KG1 (cell line): ENCODE measurements at places on chromosomes 12 and 14.

DNA sequence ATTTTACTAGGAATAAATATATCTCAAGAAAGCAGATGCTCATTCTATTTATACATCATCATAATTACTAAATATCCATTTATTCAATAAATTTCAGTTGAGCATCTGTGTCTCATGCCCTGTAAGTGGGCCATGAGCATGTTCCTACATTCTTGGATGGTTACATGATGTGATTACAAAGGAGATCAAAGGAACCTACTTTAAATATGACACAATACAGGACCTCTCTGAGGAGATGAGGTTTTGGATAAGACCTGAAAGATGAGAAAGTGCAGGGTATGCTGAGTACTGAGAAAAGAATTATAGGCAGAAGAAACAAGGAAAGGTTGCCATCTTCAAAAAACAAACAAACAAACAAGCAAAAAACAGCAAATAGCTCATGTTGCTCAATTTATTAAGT is 105.4 kb upstream of the CNTN1 start:
- DNase-seq = no peak

GRCh38 chr12:6791931-6792520 is 2.7 kb downstream of the CD4 start:
- DNase-seq = no peak

DNA sequence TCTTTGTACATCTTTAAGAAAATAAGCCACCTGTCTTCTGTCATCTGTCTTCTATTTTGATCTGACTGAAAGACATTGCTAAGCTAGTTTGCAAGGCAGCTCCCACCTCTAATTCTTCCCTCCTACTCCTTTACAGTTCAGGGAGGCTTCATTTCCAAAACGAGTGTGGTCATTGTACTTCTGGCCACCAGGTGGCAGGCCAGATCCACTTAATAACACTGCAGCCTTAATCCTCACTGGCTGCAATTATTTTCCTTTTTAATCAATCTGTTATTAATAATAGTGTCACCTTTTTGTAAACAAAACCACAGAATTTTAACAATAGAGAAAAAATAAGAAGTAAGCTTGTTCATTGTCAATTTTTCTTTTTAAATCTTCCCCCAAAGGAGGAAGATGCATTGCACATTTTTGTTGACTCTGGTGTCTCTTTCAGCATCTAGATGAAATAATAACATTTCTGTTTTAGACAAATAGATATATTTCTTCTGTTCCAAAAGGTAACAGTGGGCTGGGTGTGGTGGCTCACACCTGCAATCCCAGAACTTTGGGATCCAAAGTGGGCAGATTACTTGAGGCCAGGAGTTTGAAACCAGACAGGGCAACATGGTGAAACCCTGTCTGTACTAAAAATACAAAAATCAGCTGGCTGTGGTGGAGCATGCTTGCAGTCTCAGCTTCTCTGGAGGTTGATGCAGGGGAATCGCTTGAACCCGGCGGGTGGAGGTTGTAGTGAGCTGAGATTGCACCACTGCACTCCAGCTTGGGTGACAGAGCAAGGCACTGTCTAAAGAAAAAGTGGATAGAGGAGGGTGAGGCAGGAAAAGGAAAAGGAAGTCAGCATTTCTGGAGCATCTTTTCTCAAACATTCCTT is 23.3 kb downstream of the GABARAPL1 start:
- DNase-seq = peak; percentile 2

- no peak for DNase-seq
Observed at GRCh38 chr12:49609059-49609874, 3.8 kb upstream of the FAM186B start.

DNA sequence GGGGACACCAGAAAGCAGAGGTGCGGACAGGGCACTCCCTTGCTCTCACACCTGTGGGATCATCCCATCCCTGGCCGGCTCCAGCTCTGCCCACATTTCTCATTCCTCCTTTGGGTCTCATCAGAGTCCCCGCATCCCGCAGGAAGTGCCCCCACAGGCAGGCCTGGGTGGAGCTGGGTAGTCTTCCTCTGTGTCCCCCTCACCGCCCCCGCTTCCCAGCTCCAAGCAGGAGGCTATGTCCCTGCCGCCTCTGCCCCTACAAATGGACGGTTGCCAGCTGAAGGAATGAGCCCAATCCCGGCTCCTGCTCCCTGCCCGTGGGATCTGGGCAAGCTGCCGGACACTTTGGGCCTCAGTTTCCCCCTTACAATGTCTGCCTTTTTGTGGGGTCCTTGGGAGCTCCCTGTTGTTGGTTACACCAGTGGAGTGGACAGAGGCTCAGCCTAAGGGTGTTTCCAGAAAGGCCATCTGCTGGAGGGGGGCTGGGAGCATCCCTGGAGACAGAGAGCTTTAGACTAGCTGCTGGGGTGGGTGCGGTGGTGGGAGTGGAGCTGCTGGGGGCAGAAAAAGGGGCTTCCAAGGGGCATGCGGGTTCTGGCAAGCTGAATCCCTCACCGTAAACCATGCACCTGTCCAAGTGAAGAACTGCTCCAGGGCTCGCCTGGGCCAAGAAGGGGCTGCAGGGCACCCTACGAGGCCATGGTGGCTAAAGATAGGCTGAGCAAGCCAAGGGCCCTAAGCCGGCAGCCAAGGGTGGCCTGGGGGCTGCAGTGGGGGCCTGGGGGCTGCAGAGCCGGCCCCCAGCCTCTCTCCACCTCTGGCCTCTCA is 7.9 kb upstream of the GPR132 start:
- no peak for DNase-seq

- DNase-seq = no peak
Observed at GRCh38 chr12:46391630-46392029, 19.1 kb upstream of the SLC38A2 start.

DNA sequence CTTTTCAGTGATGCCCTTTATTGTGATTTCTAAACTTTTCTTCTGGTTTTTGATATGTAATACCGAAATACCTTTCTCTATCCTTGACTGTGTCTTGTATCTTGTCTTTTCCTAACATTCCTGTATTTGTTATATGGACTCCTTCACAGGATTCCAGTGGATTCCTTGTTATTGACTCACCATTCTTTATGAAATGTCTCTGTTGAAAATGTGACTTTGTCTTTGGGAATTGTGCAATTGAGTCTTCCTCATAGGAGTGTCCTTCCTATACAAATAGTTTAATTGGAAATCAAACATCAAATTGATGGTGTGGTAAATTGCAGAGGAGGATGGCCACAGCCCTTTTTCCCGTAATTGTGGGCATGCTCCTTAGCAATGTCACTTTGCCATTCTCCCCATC is 296.6 kb upstream of the KITLG start:
- DNase-seq = no peak

DNA sequence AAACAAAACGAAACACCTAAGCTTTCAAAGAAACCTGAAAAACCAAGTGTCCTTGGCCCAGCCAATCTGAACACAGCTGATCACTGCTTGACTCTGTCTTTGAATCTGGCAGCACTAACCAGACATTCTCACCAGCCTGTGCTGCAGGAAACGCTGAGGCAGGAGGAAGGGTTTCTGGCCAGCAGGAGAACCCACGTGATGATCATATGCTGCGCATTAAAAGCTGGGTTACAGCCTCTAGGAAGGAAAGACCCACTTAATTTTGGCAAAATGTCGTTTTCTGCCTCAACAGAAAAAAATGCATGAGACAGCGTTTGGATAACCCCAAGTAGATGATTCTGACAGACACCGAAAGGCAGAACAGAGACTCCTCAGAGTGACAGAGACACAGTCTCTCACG is 9.8 kb downstream of the APPL2 start:
- DNase-seq = peak; percentile 60

DNA sequence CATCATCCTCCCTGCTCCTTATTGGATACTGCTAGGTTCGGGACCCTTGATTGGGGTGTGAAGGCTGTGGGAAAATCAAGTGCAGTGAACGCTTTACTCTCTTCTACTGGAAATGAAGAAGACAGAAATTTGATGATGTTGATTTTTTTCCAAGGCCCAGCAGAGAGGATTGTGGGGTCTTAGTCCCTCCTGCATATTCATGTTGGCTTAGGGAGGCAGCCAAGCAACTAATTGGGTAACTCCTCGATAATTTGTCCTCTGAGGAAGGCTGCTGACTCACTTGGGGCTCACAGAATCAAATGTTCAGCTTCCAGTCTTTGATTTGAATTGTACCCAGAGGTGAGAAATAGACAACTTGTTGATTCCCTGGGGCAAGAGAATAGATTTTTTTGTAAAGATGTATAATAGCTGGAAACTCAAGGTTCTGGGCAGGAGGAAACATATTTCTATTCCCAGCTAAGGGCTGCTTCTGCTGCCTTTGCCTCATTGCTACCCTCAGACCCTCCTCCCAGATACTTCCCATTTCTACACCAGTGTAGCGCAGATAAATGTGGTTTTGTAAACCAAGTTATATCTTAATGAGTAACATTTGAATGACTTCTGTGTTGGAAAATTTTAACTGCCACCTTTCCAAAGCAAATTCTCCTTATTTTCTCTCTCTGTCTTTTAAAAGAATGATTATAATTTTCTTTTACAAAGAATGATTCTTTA is 21.7 kb downstream of the NEUROD4 start:
- DNase-seq = no peak

- no peak for DNase-seq
Observed at GRCh38 chr12:107990325-107990724, 138.8 kb upstream of the WSCD2 start.

DNA sequence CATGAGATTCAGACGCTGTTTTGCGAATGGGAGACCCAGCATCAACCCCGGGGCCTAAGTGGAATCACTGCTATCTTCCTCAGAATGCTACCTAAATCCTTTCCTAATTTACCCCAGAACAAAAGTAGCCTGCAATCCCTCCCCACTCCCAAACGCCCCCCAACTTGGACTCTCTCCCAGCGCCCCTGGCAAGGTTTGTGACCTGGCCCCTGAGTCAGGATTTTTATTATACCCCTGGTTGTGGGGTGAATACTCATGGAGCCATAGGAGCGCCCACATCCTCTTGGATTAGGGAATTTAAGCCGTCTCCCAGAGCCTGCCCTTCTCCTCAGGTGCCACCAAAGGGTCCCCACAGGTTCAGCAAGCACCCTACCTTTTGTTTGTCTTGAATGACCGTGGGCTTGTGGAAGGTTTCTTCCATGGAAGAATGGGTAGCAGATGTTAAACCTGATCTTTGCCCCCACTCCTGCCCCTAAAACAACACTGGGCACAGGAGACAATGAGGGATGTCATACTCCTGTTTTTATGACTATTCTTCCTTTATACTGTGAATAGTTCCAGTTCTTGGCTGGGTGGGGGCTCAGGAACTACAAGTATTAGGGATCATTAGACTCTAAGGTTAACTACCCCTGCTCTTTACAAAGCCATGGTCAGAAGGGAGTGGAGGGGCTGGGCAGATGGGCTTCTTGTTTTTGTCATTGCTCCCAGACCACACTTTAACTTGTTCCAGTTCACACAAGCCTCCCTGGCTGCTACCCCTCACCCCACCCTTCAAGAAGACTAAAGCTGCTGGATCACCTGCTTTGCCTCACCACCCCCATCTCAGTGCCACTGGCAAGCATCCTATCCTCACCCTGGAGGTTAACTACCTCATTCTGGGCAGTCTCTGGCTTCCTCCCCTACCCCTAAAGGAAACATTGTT is 630 bp downstream of the MYL6B start:
- no peak for DNase-seq

- no peak for DNase-seq
Observed at GRCh38 chr12:6198985-6199530, 1.1 kb upstream of the CD9 start.

DNA sequence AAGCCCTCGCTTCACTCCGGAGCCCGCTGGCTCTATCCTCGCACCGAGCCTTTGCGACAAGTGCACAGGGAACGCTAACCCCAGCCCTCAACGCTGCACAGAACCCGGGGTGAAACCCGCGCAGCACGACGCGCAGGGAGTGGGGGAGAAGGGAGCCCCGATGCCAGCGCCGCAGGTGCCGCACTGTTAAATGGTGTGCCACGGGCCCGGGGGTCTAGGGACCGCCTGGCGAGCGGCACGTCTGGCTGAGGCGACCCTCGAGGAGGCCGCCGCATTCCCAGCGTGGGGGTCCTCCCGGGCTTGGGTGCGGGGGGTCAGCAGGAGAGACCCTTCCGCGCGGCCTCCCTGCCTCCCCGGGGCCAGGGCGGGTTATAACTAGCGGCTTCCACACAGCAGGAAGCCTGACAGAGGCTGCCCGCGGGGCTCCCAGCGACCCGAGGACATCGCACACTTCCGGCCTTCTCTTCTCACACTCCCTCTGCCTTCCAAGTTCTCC is 23.8 kb upstream of the LRTM2 start:
- DNase-seq = no peak

DNA sequence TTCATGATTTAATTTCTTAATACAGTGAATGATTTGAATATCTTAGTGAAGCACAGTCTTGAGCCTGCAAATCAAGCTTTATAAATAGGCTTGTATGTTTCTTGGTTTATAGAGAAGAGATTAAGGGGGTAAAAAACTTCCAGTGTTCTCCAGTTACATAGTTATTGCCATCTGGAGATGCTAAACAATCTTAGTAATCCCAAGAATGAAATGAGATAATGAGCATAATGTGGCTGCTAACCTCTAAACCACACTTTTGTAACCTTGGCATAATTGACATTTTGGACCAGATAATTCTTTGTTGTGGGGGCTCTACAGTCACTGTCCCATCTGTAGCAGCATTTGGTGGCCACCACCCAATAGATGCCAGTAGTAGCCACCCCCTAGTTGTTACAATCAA is 316.8 kb downstream of the CCDC91 start:
- no peak for DNase-seq

- DNase-seq = no peak
Observed at GRCh38 chr12:105874121-105874520, 264.6 kb downstream of the NUAK1 start.

GRCh38 chr12:57629897-57630471 is 3.0 kb downstream of the B4GALNT1 start:
- DNase-seq = no peak

GRCh38 chr12:92561543-92561899 is 141.3 kb upstream of the PLEKHG7 start:
- no peak for DNase-seq

DNA sequence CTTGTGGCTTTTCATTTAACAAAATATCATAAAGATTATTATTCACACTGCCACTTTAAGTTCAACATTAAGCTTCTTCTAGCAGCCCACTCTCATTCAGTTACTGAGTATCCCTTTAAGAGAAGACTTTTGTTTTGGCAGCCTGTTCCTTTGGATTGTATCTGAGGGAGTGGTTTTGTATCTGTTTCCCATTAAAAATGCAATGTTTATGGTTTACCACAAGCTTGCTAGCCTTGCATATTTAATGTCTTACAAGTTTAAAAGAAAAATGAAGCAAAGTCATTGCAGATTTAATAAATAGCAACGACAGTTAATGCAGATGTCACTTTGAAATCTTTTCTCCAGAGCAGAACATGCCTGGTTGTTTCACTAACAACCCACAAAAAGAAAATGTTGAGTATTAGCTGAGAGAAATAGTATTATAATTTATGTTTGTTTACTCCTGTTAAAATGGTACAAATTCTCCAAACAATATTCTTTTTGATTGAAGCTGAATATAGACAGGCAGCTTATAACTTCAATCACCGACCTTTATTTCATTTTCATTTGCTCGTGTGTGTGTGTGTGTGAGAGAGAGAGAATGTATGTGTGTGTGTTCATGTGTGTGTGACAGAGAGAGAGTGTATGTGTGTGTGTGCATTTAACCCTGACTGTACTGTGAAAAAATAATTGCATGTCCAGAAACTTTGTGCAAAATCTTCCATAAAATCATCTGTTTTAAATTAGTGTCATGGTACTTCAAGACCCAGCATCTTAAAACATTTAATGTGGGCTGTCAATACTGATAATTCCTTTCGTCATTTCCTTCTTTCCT is 1.8 kb downstream of the DCN start:
- no peak for DNase-seq

GRCh38 chr14:104865081-104865630 is at the start of gene CEP170B:
Gene CEP170B (plus strand): TSS chr14:104865268. CDS start chr14:104868451, 3,183 bp downstream.
- DNase-seq = no peak
